ENCODE measurements at places on chromosomes 7 and 10.
A peak's percentile ranks its signal among the peaks of the same experiment; 100 is the strongest.

- DNase-seq, result peak; percentile 54
Observed at GRCh38 chr10:52617346-52617745, 155.2 kb downstream of the MBL2 start.

- DNase-seq, result no peak
Observed at GRCh38 chr10:86319676-86320075, 46.9 kb downstream of the GRID1 start.

DNA sequence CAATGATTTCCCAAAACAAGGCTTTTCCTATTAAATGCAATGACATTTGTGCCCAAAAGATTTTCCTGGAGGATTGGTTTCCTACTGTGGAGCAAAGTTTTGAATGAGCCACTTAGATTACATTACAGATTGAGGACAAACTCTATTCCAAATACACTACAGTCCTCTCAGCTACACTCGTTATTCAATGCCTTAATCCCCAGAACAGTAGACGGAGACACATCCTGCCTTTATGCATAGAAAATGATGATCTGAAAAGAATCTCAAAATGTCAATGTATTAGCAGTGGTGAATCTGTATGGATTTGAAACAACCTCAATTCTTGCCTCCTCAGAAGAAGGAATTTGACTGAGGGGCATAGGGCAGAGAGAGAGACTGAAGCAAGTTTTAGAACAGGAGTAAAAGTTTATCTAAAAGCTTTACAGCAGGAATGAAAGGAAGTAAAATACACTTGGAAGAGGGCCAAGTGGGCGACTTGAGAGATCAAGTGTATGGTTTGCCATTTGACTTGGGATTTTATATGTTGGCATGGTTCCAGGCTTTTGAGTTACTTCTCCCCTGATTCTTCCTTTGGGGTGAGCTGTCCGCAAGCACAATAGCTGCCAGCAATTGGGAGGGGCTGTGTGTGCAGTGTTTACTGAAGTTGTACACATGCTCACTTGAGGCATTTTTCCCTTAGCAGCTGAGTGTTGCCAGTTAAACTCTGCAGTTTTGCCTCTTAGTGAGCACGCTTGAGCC lies 891.9 kb upstream of the MBL2 start:
- no peak for DNase-seq

DNA sequence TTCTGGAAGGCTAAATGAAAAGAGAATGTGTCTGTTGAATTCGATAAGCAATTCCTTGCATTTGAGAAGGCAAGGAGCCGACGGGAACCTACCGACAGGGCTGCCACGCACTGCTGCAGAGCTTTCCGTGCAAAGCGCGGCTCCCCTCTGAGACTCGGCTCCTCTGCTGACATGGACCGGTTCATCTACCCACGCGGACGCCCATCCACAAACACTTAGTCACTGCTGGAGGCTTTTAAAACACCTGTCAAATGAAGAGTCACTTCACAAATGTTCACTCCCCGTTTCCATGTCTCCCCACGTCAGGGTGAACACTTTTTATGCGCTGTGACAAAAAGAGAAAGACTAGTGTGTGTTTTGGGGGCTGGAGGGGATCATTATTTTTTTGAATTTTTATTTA lies 32.0 kb downstream of the AMZ1 start:
- no peak for DNase-seq

DNA sequence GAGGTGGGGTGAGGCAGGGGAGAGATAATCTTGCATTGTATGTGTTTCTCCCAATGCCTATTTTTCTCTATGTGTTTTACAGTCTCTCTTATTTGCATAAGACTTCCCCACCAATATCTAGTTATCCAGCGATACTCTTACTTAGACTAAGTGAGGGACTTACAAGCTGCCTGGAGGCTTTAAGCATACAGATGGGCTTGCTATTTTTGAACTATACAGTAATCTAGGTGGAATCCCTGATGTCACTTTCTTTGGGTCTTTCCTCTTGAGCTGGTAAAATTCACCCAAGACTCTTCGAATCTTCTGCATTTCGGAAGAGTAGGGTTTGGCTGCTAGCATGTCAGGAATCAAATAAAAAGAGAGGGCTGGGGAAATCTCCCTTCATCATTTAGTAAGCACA lies 76.6 kb downstream of the NDUFB2 start:
- peak; percentile 20 for DNase-seq

GRCh38 chr10:10014846-10015245 lies 1002.8 kb upstream of the CELF2 start:
- peak; percentile 22 for DNase-seq

DNA sequence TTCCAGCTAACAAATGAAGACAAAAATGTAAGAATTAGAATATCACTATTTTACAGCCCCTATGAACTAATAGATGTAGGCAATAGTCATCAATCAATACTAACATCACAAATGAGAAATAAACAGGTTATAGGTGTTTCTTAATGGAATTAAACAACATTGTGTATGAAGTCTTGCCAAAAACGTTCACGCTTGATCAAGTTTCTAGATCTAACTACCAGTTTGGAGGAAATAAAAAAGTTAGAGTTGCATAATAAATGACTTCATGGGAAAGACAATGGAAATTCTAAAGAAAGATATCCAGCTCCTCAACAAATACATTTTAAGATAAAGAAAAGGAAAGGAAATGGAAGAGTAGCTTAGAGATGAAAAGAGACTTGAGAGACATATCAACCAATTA lies 19.7 kb downstream of the TAC1 start:
- DNase-seq, result no peak

- DNase-seq, result no peak
Observed at GRCh38 chr7:88132725-88133124, 87.1 kb downstream of the SRI start.

- peak; percentile 19 for DNase-seq
Observed at GRCh38 chr7:88328787-88329186, 22.1 kb upstream of the STEAP4 start.
